ENCODE measurements at places on chromosomes 3 and 15. TPM values are rescaled to one million over a fixed set of nuclear protein-coding genes. Genes with fewer than 3 reads are reported as not detected.

The P2RY1 gene
- 0.16 TPM for total RNA-seq

The NCKIPSD gene
- 29.2 TPM for total RNA-seq

The CSPG4 gene
- total RNA-seq = not detected

The HRH1 gene
- total RNA-seq = 0.42 TPM

The SERINC4 gene
- 0.20 TPM for total RNA-seq

The TOMM70 gene
- total RNA-seq = 64.5 TPM

The RIOX2 gene
- 58.3 TPM for total RNA-seq

The C3orf49 gene
- not detected for total RNA-seq

The GPR176 gene
- 0.20 TPM for total RNA-seq

The SAMMSON gene
- not detected for total RNA-seq

The MYEF2 gene
- total RNA-seq = 9.8 TPM

The TEX9 gene
- 1.8 TPM for total RNA-seq

The PDIA3 gene
- total RNA-seq = 338 TPM

The VEPH1 gene
- total RNA-seq = not detected

The EAF2 gene
- total RNA-seq = 8.9 TPM

The CHRNA5 gene
- 8.9 TPM for total RNA-seq

The ISL2 gene
- total RNA-seq = 0.15 TPM

The GOLGA8T gene
- total RNA-seq = not detected

The AMIGO3 gene
- total RNA-seq = 0.31 TPM

The MYO5C gene
- total RNA-seq = 0.18 TPM

The CKMT1A gene
- not detected for total RNA-seq

The STAC gene
- total RNA-seq = not detected

The ZNF860 gene
- 0.16 TPM for total RNA-seq

The CTXN2 gene
- total RNA-seq = not detected

The TRIM42 gene
- total RNA-seq = not detected

The REC114 gene
- total RNA-seq = not detected

The FXR1 gene
- 141 TPM for total RNA-seq

The TRIM59 gene
- 30.7 TPM for total RNA-seq

The CFAP100 gene
- not detected for total RNA-seq

The ATP13A4 gene
- 2.6 TPM for total RNA-seq

The GABRR3 gene
- not detected for total RNA-seq

The FBLN2 gene
- 0.09 TPM for total RNA-seq

Data from CD8-positive, alpha-beta memory T cell (primary cell).